H9 (cell line): ENCODE measurements at places on chromosomes 13 and 19. TPM values are rescaled to one million over a fixed set of nuclear protein-coding genes. Genes with fewer than 3 reads are reported as not detected.
A peak's percentile ranks its signal among the peaks of the same experiment; 100 is the strongest.

CDX2 gene
- not detected in 2 replicates for total RNA-seq

LILRA1 gene
- not detected in 2 replicates for total RNA-seq

SYT3 gene
- 2.8 and 3.1 TPM in 2 replicates for total RNA-seq

NUDT15 gene
- total RNA-seq = 50.5 and 53.5 TPM in 2 replicates

EDNRB gene
- 6.6 TPM in 2 replicates for total RNA-seq

DCUN1D2 gene
- 36.8 and 44.0 TPM in 2 replicates for total RNA-seq

PLK5 gene
- 0.50 and 0.57 TPM in 2 replicates for total RNA-seq

SEMA6B gene
- 38.4 and 38.7 TPM in 2 replicates for total RNA-seq

ZNF878 gene
- total RNA-seq = 5.4 and 5.6 TPM in 2 replicates

GRCh38 chr13:40940841-40941240, 78.3 kb downstream of the ELF1 start:
- no peak for DNase-seq

- DNase-seq = no peak
Measured at GRCh38 chr13:100443998-100444328, 144.6 kb downstream of the GGACT start.

GRCh38 chr19:36051637-36052036, 2.4 kb downstream of the THAP8 start:
- peak; percentile 61 for DNase-seq

DNA sequence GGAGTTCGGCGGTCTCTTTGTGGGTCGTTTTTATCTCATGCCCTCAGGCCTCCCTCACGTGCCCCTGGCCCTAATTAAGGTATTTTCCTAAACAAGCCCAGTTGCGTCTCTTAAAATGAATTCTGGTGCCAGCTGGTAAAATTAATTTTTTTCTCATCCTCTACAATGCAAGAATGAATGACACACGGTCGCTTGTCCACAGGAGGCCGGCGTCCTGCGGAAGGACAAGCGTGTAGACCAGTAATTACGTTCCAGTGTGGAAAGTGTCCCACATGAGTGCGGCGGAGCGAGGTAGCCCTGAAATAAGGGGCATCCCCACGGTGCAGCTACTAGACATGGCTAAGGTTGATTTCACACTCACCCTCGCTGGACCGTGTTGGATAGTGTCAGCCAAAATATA, 34.5 kb upstream of the NDUFS7 start:
- no peak for DNase-seq

- DNase-seq = no peak
Measured at GRCh38 chr13:60893801-60894200, 496.8 kb downstream of the TDRD3 start.

DNA sequence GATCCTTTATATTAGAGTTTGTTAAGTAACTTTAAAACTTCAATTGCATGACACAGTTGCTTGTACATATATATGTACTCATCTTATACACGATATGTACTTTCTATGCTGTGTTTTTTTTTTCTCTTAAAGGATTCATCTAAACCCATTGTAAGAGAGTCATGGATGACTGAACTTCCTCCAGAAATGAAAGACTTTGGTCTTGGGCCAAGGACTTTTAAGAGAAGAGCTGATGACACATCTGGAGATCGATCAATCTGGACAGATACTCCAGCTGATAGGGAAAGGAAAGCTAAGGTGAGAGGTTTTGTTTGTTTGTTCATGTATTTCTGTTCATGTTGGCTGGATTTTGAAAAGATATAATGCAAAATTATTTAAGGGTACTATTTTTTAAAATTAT, 26.0 kb downstream of the GPALPP1 start:
- no peak for DNase-seq

GRCh38 chr13:38951525-38952313, 38.9 kb downstream of the STOML3 start:
- no peak for DNase-seq

DNA sequence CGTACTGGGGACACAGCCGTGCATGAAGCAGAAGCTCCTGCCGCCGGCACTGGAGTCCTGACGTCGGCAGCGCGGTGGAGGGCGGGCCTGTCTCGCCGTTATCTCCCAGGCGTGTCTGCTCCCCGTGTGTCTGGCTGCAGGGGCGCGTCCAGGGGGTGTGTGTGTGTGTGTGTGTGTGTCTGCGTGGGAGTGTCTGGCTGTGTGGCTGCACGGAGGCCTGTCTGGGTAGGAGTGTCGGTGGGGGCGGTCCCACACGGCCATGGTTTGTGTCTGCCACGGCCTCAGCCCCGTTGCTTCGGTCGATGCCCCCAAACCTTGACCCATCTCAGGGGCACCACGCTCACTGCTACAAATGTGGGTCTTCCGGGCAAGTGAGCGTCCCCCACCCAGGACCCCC, 18.3 kb downstream of the ARID3A start:
- DNase-seq = no peak

GRCh38 chr13:28744656-28745055, 25.9 kb upstream of the SLC46A3 start:
- no peak for DNase-seq

- no peak for DNase-seq
Measured at GRCh38 chr13:51734786-51735185, 69.2 kb downstream of the DHRS12 start.

DNA sequence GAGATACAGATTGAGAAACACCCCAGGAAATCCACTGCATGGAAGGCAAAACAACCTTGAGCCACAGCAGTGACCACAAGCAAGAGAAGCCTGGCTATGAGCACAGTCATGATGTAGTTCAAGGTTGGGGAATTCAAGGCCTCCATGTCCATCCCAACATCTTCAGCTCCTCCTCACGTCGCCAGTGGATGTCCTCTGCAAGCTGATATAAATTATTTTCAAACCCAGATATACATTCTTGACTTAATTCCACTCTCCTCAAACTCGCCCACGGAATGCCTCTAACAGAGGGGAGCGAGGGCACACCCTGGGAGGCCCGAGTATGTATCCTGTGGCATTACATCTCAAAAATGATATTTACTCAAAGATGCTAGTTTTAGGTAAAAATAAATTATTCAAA, 105.5 kb downstream of the SHISA2 start:
- no peak for DNase-seq

- no peak for DNase-seq
Measured at GRCh38 chr13:104065328-104065727, 999.1 kb upstream of the SLC10A2 start.

GRCh38 chr13:111570911-111571310, 250.5 kb downstream of the TEX29 start:
- DNase-seq = no peak

GRCh38 chr19:3084943-3085342, 9.2 kb upstream of the GNA11 start:
- no peak for DNase-seq

GRCh38 chr19:33302974-33303790, 848 bp upstream of the CEBPA start:
- peak; percentile 66 for DNase-seq

GRCh38 chr13:76214001-76214400, 577.9 kb downstream of the LMO7 start:
- no peak for DNase-seq

DNA sequence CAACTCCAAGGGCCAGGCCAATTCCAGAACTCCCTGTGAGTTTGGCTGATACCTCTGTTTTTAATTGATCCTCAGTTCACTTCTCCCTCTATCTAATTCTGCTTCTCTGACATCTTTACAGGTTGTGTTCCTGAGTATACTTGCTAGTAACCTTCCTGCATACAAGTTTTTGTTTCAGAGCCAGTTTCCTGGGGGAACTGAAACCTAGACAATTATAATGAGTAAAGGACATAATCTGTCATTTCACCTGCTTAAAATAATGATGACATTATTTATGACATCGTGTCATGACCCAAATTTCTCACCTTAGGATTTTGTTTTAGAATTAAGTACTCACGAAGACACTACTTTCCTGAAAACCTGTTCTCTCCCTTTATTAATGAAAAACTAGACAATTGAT, 12.5 kb upstream of the MYCBP2 start:
- no peak for DNase-seq

GRCh38 chr19:33905473-33905936, 108.8 kb downstream of the KCTD15 start:
- peak; percentile 60 for DNase-seq

- no peak for DNase-seq
Measured at GRCh38 chr19:19209372-19209771, 2.4 kb upstream of the NCAN start.

DNA sequence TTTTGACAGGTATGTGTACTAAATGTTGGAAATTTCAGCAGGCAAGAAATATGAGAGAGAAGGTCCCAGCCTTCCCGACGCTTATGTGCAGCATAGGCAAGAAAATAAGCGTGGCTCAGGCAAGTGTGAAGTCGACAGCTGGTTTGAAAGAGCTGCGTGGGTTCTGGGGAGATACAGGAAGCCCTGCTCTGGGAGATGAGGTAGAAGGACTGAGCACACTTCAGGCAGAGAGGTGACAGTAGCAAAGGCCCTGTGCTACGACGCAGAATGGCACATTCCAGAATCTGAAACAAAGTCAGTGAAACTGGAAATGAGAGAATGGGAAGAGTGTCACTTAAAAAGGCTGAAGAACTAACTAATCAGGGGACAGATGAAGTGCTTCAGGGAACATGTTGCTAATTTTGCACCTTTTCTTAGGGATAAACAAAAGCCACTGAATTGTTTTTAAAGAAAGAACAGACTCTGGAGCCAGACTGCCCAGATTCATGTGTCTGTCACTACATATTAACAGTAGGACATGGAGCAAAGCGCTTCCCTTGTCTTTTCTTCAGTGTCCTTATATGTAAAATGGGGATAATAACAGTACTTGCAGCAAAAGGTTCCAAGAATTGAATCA, 160.1 kb downstream of the SPRY2 start:
- DNase-seq = no peak

- no peak for DNase-seq
Measured at GRCh38 chr13:19587635-19588300, 26.4 kb upstream of the TPTE2 start.

DNA sequence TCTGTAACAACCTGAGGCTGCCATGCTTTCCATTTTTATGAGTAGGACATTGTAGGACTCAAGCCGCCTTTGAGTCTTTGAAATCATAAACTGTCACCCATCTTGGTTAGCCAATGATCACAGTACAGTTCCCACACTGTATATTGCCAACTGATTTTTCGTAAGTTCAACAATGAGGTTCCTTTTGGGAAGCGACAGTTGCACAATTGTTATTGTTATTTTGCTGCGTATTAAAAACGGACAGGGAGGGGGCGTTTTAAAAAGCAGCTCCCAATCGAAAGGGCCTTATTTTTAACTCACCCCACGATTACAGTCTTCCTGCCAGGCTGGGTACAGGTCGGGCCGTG, 601 bp downstream of the SLC46A3 start:
- no peak for DNase-seq

DNA sequence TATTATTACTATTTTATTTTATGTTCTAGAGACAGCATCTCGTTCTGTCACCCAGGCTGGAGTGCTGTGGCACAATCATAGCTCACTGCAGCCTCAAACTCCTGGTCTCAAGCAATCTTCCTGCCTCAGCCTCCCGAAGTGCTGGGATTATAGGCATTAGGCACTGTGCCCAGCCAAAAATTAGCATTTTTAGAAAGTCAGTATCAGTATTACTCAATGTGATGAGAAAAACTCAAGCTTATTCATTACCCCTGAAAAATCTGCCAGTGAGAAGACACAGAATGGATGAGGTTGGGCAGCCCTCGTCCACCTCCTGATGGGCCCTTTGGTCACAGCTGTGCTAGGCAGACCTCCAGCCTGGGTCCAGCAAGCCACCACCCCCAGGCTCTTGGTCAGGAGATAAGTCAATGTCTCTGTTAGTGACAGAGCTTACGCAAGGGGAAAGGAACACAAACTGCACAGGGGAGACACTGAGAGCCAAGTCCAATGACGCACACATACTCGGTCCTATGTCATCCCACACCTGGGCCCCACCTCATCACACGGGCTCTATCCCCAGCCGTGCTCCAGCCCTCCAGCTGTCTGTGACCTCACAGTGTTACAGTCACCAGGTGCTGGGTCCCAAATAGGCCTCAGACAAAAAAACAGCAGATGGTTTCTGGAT, 19.8 kb downstream of the PEPD start:
- DNase-seq = no peak

DNA sequence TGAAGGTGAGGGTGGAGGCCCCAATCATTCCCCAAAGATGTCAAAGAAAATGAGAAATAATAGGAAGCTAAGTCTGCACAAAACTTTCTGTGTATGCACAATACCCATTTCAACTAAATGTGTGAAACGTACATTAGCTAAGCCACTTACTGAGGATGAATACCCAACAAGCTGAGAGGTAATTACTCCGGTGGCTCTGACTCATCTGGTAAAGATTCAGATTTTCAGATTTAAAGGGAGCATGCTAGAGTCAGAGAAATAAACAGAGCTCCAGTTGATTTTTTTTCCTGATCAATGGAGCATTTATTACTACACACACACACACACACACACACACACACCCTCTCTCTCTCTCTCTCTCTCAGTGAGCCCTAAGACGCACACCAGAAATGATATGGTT, 194.8 kb upstream of the ARGLU1 start:
- DNase-seq = no peak

DNA sequence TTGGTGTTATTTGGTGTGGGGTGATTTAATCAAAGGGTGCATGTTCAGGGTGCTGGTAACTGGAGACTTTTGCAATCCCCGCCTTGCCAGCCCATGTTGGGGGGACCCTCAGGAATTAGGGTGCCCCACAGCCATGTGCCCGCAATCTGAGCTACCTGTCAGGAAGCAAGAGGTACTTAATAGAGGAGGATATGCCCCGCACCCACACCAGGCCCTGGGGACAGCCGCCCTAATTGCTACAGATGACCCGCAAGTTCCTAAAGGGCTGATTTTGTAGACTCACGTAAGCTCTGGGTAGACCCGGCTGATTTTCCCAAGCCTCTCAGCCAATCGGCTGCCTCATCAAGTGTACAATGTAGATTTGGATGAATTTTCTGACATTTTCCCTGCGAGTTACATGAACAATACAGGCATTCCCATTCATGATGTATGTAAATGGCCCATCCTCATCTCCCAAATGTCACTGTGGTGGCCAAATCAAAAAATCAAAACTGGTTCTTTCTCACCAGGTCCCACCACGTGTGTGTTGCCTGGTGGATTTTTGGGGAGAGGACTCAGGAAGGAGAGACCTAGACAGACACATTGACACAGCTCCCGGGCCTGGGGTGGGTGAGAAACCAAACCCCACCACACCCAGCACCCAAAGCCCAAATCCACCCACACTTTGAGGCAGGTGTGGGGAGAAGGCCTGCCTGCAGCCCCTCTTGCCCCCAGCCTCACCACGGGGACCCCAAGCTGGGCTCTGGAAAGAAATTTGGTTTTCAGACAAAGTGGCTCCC, 119.2 kb upstream of the SPACA7 start:
- no peak for DNase-seq

- DNase-seq = no peak
Measured at GRCh38 chr19:58351558-58351878, 1.8 kb downstream of the A1BG start.
